ENCODE measurements at places on chromosomes 5 and 9. TPM values are rescaled to one million over a fixed set of nuclear protein-coding genes. Genes with fewer than 3 reads are reported as not detected.

GRCh38 chr9:74236857-74237256 is 260.3 kb upstream of the RORB start:
- no peak for DNase-seq

DNA sequence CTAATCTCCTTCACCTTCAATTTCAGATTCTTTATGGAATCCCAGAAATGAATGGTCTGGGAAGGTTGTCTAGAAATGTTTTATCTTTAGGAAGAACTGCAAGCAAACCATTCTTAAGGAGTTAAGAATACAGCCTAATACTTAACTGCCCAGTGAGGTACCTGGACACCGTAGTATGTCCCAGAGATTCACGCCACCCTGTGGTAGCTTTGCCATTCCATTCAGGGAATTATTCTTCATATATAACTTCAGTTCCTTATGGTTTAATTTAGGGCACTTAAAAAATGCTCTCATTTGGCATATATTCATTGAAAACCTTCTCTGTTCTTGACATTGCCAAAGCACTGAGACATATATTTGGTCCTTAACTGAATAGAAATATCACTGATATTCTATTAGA is 49.7 kb downstream of the ACTBL2 start:
- no peak for DNase-seq

- DNase-seq: no peak
Observed at GRCh38 chr9:126743041-126743440, 61.8 kb upstream of the ZBTB43 start.

- no peak for DNase-seq
Observed at GRCh38 chr9:121259498-121259897, 8.5 kb upstream of the GSN start.

- DNase-seq: no peak
Observed at GRCh38 chr9:101737165-101737704, 1.2 kb downstream of the GRIN3A start.

Gene BAAT
- total RNA-seq: 0.22 TPM

Gene GADD45G
- total RNA-seq: 29.6 TPM

- no peak for DNase-seq
Observed at GRCh38 chr5:95759634-95760033, 28.5 kb downstream of the RHOBTB3 start.

Gene CAMK2A
- 22.7 TPM for total RNA-seq

GRCh38 chr5:57186194-57186593 is 12.3 kb downstream of the GPBP1 start:
- DNase-seq: no peak

GRCh38 chr9:72474676-72475075 is 46.7 kb upstream of the TMC1 start:
- no peak for DNase-seq

DNA sequence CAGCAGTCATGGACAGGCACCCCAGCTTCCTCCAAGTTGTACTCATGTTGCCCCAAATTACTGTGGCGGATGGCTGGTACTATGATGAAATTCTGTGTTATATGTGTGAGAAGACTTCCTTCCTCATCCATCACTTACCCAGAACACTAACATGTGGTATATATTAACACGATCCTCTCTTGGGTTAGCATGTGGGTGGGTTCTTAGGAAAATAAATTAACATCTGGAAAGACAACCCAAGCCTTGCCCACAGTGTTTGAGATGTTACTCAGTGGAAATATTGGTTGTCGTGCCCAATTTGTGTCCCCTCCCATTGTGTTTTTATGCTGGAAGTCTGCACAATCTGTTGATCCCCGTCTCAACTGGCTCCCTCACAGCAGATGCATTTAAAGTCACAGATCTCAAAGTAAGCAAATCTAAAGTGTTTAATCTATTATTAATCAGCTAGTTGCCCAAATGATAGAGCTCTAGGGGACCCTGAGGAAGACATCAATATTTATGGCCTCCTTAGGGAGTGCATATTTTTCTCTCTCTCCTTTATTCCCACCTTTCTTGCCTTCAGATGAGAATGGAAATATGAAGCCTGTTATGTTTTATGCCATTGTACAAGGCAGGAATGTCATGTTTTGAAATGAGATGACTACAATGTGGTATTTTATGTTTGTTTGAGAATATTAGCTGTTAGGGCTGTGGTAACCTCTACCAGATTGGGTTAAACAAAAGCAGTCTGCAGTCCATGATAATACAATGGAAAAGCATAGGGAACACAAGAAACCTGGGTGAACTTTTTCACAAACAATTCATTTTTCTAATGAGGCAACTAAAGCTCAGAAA is 93.9 kb downstream of the GRIA1 start:
- no peak for DNase-seq

DNA sequence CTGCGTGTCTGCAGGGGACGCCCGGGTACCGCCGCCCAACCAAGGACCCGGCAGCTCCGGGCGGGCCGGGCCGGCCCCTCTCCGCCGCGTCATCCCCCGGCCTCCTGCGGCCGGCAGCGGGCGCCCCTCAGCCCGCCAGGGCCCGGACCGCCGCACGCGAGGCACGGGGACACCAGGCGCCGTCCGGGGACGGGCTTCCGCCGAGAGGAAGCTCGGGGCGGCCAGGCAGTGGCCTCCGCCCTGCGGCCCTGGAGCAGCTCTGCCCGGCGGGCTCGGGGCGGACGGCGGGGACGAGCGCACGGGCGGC is 373 bp downstream of the FBXW5 start:
- no peak for DNase-seq

Gene CTNND2
- 41.3 TPM for total RNA-seq

Gene CCNO
- 0.22 TPM for total RNA-seq

- no peak for DNase-seq
Observed at GRCh38 chr5:126852091-126852571, 75.2 kb downstream of the LMNB1 start.

DNA sequence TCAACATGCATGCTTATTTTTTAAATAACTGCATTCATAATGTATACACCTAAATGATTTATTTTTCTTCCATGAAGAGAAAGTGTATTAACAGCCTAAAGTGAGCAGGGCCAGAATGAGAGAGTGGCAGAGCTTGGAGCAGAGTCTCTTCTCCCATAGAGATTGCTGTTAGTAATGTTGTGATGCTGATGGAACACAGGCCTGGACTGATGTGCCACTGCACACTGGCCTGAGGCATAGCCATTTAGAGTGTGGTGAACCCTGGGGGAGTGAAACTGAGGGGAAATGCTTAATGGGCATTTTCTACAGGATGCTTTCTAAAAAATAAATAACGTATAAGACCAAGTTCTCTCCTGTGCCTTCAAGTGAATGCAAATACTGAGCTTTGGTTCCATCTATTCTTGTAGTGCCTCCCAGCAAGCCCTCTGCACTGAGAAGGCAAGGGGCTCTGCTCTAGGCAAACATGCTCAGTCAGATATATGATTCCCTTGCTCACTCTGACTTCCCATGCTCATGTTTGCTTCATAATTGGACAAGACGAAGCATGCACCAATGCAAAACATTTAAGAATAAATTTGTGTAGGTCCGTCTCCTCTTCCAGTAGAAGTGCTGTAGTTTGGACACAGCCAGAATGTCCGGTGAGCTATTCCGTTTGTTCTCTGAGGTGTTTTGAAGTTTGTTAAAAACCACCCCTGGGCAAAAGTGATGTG is 185.7 kb downstream of the PBX3 start:
- DNase-seq: no peak

Gene TPRN
- total RNA-seq: 13.5 TPM

- no peak for DNase-seq
Observed at GRCh38 chr9:7961076-7961475, 161.5 kb upstream of the DMAC1 start.

DNA sequence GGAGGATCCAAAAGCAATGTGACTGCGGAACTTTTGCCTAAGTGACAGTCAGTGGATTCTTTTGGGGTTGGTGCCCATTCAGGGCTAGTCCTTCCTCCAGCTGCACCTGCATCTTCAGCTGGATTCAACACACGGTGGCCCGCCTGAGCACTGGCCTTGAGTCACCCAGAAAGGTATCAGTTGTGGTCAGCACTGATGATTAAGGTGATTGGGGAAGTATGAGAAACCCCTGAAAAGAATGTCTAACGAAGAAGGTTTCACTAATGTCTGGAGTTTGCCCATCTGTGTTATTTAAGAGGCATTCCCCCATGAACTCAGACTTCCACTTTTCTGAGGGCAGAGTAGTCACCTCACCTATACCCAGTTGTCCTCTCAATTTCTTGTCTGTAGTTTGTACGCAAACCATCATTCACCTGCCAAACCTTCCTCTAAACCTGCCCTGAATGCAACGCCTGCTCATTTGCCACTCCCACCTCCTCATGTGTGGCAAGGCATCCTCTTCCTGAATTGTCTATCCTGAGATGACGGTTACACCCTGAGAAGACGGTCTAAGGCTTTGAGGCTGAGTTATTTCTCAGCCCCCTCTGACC is 27.2 kb downstream of the CSF2 start:
- DNase-seq: no peak

DNA sequence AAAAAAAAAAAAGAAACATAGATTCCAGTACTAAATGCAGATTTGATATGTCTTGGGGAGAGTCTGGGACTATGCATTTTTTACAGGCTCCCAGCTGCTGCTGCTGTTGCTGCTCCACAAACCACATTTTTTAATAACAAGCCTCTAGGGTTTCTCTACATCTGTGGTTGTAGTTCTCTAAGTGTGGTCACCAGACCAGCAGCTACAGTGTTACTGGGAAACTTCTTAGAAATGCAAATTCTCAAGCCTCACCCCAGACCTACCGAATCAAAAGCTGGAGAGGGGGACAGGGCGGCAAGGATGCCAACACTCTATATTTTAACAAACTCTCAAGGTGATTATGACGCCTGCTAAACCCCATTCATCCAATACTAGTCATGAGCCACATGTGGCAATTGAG is 293.4 kb upstream of the PTGER4 start:
- no peak for DNase-seq

Gene PCDHA1
- 0.08 TPM for total RNA-seq

GRCh38 chr9:101591787-101592446 is 2.9 kb downstream of the PPP3R2 start:
- no peak for DNase-seq

DNA sequence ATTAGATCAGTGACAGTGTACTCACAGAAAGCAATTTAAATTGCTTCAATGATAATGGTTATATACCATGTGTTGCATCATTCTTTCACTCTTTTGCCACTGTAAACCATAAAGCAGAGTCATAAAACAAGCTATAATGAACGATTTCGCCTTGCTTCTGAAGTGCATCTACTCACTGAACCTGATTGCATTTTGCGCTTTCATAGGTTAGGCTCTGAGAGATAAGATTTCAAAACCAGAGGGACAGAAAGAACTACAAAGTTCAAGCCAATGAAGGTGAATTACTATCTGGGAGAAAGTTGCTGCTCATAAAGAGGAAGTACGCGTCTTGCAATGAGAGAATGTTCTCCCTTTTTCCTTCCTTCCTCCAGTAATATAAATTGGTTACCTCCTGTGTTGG is 412.7 kb downstream of the CETN3 start:
- DNase-seq: no peak

Gene C5orf58
- not detected for total RNA-seq

- DNase-seq: no peak
Observed at GRCh38 chr9:72444435-72444834, 77.0 kb upstream of the TMC1 start.

GRCh38 chr5:35436400-35437057 is 181.1 kb upstream of the SPEF2 start:
- no peak for DNase-seq

GRCh38 chr5:1383344-1383743 is 38.4 kb upstream of the CLPTM1L start:
- no peak for DNase-seq

DNA sequence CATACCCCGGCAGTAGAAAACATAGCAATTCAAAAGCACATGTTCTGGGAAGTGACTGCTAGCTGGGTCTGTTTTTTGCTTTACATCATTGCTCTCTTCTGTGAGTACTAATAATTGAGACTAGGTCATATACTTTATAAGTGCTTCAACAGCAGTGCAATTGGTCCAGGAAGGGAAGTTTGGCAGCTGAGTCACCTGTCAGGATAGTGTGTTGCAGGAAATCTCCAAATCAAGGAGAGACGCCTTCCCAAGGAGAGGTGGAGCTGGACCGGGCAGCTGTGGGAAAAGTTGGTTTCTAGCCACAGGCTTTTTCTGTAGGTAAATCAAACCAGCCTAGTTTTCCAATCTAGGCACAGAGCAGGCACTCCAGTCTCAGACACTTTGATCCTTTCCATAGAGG is 330.1 kb downstream of the ENC1 start:
- no peak for DNase-seq

DNA sequence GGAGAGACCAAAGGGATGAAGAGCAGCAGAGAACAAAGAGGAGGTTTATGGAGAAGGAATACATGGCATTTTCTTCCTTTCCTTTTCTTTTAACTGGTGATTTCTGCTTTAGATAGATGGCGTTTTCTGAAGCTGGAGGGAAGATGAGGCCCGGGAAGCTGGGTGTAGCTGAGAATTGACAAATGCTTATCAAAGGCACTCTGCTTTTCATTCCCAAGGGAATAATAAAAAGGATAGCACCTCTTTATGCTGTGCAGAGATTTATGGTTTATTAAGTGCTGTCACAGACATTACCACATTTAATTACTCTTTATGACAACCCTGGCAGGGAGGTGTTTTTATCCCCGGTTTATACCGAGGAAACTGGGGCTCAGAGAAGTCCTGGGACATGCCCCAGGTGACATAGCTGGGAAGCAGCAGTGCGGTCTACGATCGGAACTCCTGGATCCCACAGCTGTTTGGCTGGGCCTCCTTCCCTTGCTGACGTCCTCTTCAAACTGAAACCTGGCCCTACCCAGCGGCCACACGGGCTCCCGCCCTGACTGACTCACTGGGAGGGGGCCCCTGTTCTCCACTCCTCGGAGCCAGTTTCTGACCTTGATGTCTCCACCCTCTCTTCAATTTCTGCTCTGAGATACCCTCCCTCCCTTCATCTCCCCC is 8.2 kb upstream of the EPB41L4B start:
- no peak for DNase-seq

Gene OGN
- 15.2 TPM for total RNA-seq

Gene ABCA1
- total RNA-seq: 5.4 TPM

GRCh38 chr9:83978992-83979811 is 813 bp downstream of the HNRNPK start:
- peak; percentile 95 for DNase-seq

DNA sequence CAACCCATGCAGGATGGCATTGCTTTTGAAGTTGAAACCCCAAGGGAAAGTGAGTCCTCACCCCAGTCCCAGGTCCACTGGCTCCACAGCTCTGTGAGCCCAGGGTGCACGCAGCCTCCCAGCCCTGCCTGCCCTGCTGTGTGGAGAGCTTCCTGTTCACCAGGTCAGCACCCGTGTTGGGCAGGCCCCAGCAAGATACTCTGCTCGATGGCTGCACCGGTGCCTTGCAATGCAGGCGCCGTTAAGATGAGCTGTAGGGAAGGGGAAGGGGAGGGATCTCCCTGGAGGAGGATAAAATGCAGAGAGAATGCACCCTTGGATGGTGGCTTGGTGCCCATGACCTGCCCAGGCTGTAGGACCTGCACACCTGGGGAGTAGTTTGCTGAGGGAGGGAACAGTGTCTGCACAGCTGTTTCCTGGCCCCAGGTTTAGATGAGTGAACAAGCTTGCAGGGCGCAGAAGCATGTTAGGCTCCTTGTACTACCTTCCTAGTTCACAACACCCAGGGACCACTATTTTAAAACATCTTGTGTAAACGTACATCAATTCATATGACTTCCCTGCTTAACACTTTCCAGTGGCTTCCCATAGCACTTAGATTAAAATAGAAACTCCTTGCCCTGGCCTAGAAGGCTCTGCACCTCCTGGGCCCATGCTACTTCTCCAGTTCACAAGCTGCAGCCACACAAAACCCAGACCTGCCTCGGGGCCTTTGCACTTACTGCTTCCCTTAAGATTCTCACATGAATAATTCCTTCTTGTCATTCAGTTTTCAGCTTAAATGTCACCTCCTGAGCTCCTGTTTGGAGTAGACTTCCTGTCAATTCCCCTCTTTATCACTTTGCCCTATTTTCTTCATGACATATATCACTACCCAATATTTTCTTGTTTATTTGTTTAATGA is 19.6 kb downstream of the FAT2 start:
- DNase-seq: no peak

Gene GABBR2
- 1.1 TPM for total RNA-seq

All from cardiac septum (tissue), 1 donor.